ENCODE measurements at places on chromosomes 5 and 9.

DNA sequence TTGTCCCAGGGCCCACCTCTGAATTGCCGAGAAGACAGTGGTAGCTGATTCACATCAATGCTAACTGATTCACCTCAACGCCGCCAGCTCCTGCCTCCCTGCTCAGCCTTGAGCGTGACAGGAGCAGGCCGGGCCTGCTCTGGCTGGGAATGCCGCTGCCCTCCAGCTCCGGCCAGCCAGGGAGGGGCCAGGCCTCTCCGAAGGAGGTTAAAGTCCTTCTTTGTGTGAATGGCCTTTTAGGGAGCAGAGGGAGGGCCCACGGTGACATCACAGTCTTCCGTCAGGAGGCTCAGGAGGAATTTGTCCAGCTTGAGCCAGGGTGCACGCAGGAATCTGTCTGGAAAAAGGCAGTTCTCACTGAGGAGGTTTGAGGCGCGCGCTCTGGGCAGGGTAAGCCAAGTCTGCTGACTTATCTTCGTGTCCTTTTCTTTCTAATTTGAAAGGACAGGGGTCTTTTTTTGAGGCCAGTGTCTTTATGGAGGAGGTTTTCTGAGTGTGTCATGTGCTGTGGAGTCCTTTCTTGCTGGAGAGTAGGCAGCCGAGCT, 82.7 kb downstream of the C9orf152 start:
- DNase-seq = no peak

DNA sequence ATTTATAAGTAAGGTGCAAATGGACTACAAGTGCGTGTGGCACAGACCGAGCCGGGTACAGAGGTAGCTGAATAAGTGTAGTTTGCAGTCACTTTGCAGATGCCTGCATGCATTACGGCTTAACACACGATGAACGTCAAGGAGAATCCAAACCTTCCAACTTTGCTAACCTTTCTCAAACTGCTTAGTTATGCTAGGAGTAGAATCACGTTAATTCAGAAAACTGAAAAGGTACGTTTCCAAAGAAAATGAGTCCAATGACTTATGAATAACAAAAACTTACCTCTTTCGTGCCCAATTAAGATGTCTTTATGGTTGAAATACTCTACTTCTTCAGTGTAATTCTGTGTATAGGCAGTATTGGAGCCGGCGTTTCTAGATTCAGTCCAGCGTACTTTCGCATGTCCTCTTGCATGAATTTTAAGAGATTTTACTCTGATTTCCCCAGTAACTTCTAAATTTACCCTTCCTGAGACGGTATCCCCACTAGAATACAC, 539 bp downstream of the ARRDC3 start:
- DNase-seq = peak; percentile 38

DNA sequence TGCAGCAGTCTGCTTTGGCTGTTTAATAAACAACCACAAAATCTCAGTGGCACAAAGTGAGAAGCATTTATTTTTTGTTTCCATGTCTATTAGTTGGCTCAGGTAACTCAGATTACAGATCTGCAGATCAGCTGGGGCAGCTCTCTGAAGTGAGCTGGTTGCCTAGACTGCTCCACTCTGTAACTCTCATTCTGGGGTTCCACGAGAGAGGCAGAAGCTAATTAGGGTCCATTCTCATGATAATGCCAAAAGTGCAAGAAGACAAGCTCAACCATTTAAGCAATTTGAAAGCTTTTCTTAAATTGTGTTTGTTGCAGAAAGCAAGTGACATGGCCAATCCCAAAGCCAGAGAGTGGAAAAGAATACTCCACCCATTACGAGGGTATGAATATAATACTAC, 13.2 kb downstream of the MEIKIN start:
- DNase-seq = no peak

DNA sequence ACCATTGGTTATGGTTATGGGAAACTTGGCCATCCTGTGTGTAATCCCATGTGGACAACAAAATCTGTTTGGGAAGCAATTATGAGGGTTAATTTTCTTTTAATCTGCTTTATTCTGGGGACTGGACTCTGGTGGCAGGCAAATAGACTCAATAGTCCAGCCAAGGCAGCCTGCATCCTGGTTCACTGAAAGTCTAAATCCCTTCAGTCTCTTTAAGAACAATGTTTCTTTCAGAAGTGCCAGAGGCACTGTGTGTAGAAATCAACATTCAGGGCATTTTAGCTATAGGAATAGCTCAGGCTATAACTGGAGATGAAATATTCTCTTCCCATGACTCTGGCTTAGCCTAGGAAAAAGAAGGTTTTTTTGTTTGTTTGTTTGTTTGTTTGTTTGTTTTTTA, 118.0 kb downstream of the SPATA31D1 start:
- no peak for DNase-seq
